Coronary artery (tissue), 2 donors: ENCODE measurements at places on chromosomes 7 and 10.

DNA sequence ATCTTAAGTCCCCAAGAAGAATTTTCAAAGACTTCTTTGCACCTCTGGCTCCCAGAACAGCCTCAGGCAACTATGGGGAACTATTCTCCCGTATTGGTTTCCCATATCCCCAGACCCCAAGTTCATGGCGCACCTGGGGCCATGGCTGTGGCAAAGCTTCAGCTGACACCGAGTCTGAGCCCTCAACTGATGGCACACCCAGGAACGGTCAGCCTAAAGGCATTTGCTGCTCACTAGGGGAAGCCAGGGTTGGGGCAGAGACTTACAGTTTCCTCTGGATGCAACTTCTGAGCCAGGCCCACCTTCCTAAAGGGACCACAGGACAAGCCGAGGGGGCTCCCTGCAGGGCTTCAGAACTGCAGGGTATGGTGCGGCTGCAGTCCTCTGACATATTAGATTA, 13.7 kb upstream of the CPA1 start:
- DNase-seq = no peak

GRCh38 chr10:37269554-37270256, 144.3 kb downstream of the ANKRD30A start:
- no peak for DNase-seq

DNA sequence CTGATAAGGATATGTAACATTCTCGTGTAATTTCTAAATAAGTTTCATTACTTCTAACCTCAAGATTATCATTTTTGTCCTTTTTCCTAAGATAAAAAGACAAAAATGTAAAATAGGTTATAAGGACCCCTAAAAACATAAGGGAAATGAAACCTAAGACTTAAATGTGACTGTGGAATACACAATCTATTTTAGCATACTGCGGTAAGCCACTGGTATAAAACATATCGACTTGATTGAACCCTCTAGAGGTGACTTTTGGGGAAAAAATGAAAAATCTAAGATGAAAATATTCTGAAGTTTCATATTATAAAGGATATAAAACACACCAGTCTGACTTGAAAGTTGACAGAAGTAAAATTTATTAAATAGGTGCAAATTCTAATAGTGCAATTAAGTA, 1.9 kb downstream of the NAMPT start:
- DNase-seq = no peak

DNA sequence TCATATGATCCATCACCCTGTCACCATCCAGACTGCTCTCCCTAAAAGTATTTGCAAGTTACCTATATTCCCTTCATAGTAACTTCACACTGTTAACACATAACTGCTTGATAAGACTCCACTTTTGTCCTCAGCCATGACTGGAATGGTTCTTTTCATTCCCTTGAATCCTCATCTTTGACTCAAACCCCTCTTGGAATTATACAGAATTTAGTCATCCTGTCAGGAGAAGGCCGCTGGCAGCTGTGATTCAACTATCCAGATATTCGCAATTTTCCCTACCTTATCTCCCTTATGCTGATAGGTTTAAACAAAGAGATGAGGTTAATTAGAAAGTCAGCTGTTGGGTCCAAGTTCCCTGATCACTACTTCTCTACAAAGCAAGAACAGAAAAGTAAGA, 143.0 kb upstream of the HPS1 start:
- no peak for DNase-seq

GRCh38 chr7:105840981-105841749, 35.2 kb downstream of the ATXN7L1 start:
- DNase-seq = no peak

- no peak for DNase-seq
Measured at GRCh38 chr10:43199088-43199683, 60.9 kb downstream of the CSGALNACT2 start.

DNA sequence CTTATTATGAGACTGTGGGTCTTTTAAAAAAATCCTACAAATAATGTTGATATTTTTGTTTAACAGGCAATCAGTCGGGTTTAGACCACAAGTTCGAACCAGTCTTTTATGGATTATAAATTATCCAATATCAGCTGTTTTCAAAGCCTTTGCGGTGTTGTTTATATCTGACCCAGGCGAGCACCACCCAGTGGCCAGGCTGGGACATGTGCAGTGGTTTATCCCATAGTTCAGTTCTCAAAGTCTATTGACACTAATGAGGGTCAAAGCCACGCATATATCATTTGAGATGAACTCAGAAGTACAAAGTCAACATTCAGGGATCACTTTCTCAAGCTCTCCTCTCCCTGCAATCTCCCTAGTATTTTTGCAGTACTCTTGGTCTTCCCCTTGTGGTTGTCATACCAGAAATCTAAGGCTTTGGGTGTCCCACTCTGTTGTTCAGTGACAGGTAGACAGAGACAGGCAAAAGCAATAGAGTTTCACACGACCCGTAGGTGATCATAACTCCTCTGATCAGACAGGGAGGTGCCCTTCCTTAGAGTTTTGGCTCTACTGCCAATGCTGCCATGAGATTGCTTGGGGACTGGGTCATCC, 117.4 kb upstream of the POM121L12 start:
- no peak for DNase-seq

DNA sequence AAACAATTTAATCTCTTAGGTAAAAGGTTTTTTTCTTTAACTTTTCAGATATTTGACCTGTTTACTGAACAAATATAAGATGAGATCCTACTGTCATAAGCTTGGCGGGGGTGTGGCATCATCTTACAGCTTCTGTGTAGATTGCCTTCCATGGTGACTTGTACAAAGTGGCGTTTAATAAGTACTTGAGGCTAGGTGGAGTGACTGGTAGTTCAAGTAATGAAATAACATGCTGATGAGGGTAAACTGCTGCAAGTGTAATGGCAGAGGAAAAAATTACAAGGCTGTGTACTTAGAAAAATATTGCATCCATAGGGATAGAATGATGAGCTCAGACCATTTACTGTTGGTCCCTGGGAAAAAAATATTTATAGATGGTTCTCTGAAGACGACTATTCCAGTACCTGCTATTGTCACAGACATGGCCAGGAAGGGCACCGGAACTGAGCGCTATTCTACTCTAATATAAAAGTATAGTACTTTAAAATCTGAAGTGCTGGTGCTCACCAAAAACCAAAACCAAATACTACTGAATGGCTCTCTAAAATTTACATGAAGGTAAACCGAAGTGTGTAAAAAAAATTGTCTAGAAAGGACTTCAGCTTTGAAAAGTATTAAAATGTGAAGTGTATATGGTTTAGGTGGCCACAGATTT, 42.4 kb downstream of the DNAH11 start:
- no peak for DNase-seq

- DNase-seq = no peak
Measured at GRCh38 chr7:154343778-154344412, 291.7 kb downstream of the DPP6 start.

DNA sequence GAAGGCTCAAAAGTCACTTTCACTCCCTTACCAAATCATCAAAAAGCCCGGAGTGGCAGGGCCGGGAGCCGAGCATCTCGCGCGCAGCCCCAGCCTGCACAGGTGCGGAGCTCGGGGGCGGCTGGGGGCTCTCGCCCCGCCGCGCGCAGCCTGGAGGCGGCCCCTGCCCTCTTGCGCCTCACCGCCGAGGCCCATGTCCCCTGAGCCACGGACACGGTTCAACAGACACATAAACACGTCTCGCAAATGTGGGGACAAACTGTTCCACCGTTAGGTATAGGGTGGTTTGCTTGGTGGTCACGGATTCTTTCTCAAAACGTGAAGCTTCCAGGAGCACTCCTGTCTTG, 700 bp downstream of the GSAP start:
- DNase-seq = no peak

DNA sequence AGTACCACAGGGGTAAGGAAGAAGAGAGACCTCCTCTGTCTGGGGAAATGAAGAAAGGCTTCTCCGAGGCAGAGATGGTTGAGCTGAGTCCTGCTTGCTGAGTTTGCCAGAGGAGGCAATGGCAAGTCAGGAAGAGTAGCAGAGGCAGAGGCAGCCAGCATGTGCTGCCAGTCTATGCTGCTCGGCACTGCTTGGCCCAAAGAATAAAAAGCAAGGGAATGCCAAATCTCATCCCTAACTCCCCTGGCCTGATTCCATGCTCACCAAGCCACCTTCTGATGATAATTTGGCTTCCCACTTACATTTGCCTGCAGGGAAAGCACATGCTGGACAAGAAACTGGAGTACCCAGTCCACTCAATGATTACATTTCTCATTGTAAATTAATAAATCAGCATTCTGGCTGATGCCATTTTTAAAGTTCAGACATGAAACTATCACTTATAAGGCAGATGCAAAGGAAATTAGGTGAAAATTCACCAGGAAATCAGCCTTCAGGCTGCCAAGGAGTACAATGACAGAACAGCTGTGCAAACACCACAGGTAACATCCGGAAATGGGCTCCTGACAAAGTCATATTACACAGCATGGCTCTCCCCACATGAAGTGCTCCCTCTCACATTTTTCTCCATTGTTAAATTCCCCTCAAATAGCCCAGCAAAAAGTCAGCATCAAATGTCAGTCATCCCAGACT, 245.9 kb downstream of the MTERF1 start:
- no peak for DNase-seq
